ENCODE measurements at places on chromosomes 5 and 9. TPM values are rescaled to one million over a fixed set of nuclear protein-coding genes. Genes with fewer than 3 reads are reported as not detected.
A peak's percentile ranks its signal among the peaks of the same experiment; 100 is the strongest.

DNA sequence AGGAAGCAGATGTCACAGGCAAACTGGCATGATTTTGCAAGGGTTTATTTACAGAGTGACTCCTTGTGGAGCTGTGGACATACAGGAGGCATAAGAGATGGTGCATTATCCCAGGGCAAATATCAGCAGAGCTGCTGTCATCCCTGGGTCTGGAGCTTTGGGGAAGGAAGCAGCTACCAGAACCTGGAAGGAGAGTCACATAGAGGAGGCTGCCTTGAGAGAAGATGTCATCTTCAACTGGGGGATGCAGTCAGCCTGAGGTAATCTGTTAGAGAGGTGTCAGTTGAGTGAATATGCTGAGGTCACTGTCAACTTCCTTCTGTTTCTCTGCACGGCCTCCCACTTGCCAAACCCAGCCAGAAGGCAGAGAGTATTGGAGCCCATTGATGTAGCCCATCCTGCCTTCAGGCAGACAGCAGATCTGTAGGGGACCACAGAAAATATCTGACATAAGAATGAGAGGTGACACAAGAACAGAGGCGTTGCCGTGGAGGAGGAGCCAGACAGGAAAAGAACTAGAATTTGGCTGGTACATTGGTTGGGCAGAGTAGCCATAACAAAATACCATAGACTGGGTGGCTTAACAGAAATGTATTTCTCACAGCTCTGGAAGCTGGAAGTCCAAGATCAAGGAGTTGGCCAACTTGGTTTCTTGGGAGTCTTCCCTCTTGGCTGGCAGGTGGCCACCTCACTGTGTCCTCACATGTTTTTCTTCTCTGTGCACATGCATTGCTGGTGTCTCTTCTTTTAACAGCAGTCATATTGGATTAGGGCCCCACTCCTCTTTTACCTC, 102.8 kb downstream of the SNX18 start:
- DNase-seq, result no peak

GRCh38 chr5:146967646-146968045, 89.1 kb upstream of the PPP2R2B start:
- DNase-seq, result no peak

DNA sequence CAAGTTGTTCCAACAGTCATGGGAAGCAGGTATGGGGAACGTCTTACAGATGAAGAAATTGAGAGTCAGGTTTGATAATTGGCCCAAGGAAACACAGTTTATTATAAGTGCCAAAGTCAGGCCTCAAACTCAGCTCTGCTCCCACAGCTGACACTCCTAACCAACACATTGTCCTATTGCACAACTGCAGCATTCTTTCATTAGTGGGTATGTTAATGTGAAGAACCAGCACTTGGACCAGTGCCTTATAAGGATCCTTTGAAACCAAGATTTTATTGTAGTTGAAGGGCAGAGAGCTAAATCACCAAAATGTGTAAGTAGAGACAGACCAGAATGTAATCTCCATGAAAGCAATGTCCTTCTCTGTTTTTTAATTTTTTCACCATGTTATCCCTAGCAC, 56.1 kb downstream of the GRIA1 start:
- DNase-seq, result no peak

DNA sequence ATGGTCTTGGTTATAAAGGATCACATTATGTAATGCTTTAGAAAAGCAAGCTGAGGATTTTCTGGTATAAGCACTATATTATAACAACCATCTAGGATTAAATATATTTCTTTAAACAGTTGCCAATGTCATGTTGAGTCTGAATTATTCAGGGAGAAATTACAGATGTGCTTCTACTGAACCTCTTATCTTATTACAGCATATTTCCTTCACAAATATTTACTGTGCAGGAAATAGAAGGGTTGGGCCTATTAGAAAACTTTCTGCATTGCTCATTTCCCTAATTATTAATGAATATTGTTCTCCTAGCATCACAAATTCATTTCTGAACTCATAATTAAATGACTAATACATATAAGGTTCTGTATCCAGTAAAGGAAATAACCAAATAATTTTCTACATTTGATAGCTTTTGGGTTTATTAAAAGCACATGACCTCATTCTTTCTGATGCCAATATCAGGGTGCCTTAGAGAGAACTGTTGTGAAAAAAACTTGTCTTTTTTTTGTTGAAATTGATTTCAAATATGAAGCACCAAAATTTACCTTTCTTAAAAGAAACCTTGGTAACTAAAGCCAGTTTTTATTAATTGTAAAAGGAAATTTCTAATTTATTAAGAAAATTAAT, 476.8 kb upstream of the PTGER4 start:
- DNase-seq, result no peak

- no peak for DNase-seq
Measured at GRCh38 chr5:131366428-131366827, 102.6 kb downstream of the CDC42SE2 start.

GRCh38 chr5:156076912-156077311, 250.1 kb upstream of the SGCD start:
- DNase-seq, result no peak

- DNase-seq, result peak; percentile 8
Measured at GRCh38 chr5:61379677-61380076, 47.6 kb downstream of the ZSWIM6 start.

- no peak for DNase-seq
Measured at GRCh38 chr5:21802869-21803490, 1050.2 kb downstream of the CDH12 start.

- peak; percentile 85 for DNase-seq
Measured at GRCh38 chr5:18745988-18746615, 1111.8 kb downstream of the TAF11L14 start.

GADD45G gene
- 19.8 TPM for total RNA-seq
